ENCODE measurements at places on chromosomes 13 and 19. TPM values are rescaled to one million over a fixed set of nuclear protein-coding genes. Genes with fewer than 3 reads are reported as not detected.
A peak's percentile ranks its signal among the peaks of the same experiment; 100 is the strongest.

DNA sequence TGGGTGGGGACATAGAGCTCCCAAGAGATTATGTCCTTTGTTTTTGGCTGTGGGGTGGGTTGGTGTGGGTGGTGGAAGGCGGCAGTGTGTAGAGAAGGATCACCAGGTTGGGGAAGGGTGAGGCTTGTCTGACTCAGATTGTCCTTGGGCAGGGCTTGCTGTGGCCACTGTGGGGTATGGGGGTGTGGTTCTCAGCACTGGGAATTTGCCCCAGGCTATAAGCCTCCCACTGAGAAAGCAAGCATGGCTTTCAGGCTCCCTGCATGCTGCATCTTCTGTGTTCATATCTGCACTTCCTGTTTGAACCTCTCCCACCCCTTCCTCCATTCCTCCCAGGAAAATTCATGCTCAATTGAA, 34.9 kb downstream of the DNAJC15 start:
- no peak for DNase-seq

DNA sequence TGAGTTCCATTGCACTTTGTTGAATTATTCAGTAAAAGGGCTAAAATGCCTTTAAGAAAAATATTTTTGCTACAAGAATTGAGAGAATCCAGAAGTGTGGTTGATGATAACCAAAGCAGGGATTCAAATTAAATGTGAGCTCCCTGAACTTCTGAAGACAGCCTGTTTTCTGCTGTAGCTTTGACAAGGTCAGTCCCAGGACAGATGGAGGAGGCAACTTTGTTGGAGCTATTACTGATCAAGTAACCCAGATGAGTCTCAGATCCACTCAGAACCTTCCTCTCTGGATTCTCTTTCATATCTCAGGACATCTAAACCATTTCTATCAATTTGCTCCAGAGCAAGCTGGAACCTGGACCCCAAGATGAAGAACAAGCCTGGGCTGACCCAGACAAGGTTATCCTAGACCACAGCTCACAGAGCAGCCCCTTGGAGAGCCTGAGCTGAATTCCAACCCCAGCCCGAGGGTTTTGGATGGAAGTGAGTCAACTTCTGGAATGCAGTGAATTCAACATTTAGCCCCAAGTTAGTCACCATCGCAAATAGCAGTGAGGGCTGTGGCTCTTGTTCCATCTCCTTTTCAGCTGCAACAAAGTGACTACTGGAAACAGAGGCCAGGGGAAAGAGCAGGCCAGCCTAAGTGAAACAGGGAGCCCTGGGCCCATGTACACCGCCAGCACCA, 137.8 kb upstream of the TSC22D1 start:
- no peak for DNase-seq

The KMT5C gene
- 6.1 TPM for total RNA-seq

DNA sequence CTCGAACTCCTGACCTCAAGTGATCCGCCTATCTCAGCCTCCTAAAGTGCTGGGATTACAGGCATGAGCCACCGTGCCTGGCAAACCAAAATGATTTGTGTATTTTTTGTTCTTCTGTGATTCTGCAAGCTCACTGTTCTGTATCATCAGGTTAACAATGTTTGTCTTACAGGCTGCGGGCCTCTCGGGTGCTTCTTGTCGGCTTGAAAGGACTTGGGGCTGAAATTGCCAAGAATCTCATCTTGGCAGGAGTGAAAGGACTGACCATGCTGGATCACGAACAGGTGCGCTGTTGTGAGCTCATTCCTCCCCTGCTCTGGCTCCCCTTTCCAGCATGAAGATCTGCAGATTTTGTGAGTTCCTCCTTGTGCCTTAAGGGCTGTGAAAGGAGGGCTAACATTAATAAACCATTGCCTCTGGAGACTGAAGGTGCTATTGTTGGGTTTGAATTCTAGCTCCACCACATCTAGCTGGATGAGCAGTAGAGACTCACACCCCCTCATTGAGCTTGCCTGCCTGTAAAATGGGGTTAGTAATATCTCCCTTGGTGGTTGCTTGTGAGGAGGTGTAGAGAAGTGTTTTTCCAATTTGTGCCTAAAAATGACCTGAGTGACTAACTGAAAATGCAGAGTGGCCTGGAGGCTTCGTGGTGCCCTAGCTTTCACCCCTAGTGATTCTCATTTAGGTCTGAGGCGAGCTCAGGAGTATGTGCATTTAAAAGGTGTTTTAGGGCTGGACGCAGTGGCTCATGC, 12.9 kb downstream of the SAE1 start:
- DNase-seq = no peak

The RASAL3 gene
- total RNA-seq = 1.7 TPM

GRCh38 chr13:112924365-112924764, 44.6 kb upstream of the MCF2L start:
- DNase-seq = no peak

DNA sequence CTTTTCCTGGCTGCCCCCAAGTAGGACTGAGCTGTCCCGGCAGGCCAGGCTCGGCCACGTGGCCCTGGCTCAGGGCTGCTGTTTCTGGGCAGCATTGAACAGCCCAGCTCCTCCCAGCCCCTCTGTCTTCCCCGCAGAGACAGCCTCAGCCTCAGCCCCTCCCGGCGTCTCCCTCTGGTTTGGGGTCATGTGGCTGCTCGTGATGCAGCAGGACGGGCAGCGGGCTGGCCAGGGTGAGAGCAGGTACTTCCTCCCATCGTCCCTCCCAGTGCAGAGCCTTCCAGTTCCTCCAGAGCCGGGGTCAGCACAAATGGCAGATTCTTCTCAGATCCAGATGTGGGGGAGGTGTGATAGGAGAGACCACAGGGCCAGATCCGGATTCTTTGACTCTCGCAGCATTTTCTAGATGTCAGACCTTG, 114.6 kb downstream of the KDM4B start:
- no peak for DNase-seq

The RYR1 gene
- 1.3 TPM for total RNA-seq

The CYP2F1 gene
- total RNA-seq = not detected

The TMEM190 gene
- total RNA-seq = not detected

The STAP2 gene
- 0.83 TPM for total RNA-seq

The EXOSC5 gene
- total RNA-seq = 9.0 TPM

GRCh38 chr19:34428549-34429285, 536 bp downstream of the UBA2 start:
- DNase-seq = no peak

The BRD4 gene
- 72.3 TPM for total RNA-seq

- DNase-seq = no peak
Measured at GRCh38 chr13:66222926-66223325, 1007.2 kb downstream of the PCDH9 start.

DNA sequence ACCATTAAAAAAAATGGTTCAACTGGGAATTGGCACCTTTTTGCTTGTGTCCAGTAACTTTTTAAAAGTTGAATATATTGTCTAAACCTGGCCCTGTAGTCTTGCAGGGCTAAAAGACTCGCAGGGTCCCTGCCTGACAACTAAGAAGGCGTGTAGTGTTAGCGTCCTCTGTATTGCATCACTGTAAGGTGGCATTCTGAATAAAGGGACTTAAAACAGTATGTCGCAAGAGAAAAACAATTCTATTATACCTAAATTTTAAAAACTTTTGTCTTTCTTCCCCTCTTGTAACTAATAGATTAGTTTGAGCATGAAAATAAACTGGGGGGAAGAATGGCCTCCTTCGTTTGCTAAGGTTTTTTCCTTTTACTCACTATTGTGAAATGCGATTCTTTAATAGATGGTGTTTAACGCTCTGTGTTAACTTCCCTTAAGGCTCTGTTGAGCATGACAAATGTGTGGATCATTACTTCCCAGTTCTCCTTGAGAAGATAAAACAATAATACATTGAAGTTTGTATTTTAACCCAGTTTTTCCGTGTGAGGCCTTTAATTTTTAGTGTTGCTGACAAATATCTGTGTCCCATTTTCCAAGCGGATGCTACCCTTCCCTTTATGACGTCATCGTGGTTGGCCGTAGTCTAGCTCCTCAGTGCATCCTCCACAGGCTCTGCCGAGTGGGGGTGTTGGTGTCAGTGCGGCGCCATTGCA, 134.6 kb downstream of the KATNAL1 start:
- no peak for DNase-seq

The ZNF529 gene
- 17.3 TPM for total RNA-seq

GRCh38 chr13:44784708-44785080, 204.6 kb downstream of the NUFIP1 start:
- DNase-seq = no peak

- DNase-seq = no peak
Measured at GRCh38 chr19:45195764-45196163, 17.2 kb downstream of the BLOC1S3 start.

- no peak for DNase-seq
Measured at GRCh38 chr19:1923319-1923718, 17.7 kb upstream of the CSNK1G2 start.

DNA sequence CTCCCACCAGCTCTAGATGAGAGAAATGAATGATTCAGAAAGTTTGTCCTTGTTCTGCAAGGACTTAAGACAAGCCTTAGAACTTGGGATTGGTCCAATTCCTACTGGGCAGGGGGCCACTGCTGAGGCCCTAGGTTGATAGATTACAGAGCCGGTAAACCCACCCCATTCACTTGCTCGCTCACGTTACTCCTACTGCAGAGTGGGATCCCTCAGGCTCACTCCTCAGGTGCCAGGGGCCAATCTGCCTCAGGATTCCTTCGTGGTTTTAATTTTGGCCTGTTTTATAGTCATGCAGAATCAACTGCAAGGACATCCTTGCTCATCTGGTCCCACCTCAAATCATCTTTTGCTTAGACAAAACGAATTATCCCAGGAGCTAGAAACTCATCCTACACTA, 59.0 kb downstream of the SERP2 start:
- DNase-seq = no peak

DNA sequence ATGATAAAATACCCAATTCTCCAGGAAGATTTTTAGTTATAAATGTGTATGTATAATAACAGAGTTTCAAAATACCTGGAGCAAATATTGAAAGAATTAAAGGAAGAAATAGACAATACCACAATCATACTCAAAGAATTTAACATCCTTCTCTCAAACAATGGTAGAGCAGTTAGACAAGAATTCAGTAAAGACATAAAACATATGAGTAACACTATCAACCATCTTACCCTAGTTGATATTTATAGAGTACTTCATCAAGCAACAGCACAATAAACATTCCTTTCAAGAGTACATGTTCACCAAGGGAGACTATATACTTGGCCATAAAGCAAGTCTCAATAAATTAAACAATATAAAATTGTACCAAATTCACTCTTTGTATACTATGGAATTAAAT, 108.4 kb downstream of the DLEU7 start:
- DNase-seq = no peak

DNA sequence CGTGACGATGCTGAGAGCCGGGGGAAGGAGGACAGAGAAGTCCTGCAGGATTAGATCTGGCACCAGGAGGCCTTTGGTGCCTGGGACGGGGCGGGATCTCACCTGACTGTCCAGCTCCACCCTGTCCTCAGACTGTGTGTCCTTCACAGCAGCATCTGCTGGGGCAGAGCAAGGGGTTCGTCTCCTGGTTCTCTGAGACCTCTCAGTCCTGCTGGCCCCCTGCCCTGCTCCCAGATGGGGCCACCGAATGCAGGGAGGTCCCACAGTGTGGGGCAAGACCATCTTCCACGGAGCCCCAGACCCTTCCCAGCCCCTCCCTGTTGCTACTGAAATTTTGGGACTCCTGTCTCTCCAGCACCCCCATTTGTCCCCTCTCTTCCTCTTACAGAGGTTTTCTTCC, 4.5 kb downstream of the LILRB3 start:
- no peak for DNase-seq

DNA sequence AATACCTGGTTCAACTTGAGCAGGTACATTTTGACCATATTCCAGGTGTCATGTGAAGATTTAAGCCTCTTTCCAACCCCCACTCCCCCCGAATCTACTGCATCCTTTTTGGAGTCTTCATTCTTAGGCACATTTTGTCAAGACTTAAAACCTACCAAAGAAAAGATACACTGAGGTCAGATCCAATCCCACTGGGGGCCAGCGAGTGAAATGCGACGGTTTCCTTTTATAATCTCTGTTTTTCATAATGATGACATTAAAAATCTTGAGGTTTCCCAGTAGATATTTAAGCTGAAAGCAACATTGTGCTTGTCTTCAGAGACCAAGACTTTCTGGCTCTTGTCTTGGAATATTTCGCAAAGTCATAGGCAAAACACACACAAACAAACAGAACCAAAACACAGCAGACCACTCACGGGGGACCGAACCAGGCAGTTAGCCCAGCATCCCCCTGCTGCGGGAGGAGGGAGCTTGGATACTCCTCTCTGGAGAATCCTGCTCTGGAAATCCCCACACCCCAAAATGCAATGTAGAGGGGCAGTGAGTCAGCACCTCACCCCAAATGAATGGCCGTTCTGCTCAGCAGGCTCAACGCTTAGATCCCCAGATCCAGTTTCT, 506 bp upstream of the GAS6 start:
- peak; percentile 67 for DNase-seq

DNA sequence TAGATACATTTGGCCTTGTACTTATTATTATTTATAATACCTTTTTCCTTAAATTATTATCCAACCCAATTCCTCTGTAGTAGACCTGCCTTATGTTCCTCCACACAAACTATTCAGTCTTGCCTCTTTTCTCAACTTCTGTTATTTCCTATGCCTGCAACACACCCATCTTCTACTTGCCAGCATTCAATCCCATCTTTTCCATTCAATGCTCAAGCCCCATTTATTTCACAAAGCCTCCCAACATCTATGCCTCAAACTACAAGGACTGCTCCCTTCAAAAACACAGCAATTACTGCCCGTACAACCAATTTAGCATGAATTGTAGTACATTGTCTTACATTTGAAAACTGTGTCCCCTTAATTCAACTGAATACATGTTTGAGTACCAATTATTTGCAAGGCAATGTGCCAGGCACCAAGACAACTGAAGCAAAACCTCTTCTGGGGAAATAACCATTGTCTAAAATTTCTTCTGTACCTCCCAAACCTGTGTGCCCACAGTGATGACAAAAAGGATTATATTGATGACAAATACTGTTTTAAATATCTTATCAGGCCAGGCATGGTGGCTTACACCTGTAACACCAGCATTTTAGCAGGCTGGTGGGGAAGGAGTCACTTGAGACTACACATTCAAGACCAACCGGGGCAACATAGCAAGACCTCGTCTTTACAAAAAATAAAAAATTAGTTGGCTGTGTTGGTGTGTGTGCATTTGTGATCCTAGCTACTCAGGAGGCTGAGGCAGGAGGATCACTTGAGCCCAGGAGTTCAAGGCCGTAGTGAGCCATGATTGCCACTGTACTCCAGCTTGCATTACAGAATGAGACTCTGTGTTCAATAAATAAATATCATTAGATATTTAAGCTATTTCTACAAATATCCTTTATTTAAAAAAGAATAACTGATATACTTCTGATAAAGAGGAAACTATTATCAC, 35.1 kb downstream of the ELF1 start:
- DNase-seq = no peak

GRCh38 chr13:41505209-41505835, 48.0 kb downstream of the RGCC start:
- no peak for DNase-seq
